ENCODE measurements at places on chromosomes 1 and 21. TPM values are rescaled to one million over a fixed set of nuclear protein-coding genes. Genes with fewer than 3 reads are reported as not detected.

GRCh38 chr1:193216920-193217319 is 30.5 kb upstream of the B3GALT2 start:
- no peaks in the 10 kb centered on the region for H3K27me3 ChIP-seq
- H3K27ac ChIP-seq = peak overlapping the region; percentile 70
- no peak overlapping the region for H3K4me3 ChIP-seq
- peak; percentile 85 for DNase-seq
- peaks cover 23% of the 10 kb centered on the region for H3K4me1 ChIP-seq
- no peaks in the 10 kb centered on the region for H3K36me3 ChIP-seq

GLIS1 gene
- 0.04 TPM for total RNA-seq

ITLN1 gene
- not detected for total RNA-seq

DNA sequence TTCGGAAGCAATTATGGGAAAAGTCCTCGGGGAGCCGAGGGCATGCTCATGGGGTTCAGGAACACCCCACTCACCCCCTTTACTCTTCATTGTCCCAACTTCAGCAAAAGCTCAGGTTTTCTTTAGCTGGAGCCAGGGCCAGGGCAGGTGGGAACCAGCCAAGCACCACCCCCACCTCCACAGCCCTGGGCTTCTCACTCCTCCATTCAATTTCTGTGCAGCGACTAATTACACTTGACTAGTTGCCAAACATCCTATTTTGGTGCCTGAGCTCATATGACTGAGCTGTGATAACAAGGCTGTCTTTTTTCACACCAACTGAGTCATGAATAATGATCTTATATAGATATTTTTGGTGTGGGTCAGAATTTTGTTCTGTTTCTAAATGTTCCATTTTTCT is 257.2 kb upstream of the AJAP1 start:
- no peaks in the 10 kb centered on the region for H3K36me3 ChIP-seq
- no peaks in the 10 kb centered on the region for H3K4me1 ChIP-seq
- H3K27ac ChIP-seq = no peak overlapping the region
- no peak overlapping the region for H3K4me3 ChIP-seq
- DNase-seq = no peak
- H3K27me3 ChIP-seq = no peaks in the 10 kb centered on the region

DNA sequence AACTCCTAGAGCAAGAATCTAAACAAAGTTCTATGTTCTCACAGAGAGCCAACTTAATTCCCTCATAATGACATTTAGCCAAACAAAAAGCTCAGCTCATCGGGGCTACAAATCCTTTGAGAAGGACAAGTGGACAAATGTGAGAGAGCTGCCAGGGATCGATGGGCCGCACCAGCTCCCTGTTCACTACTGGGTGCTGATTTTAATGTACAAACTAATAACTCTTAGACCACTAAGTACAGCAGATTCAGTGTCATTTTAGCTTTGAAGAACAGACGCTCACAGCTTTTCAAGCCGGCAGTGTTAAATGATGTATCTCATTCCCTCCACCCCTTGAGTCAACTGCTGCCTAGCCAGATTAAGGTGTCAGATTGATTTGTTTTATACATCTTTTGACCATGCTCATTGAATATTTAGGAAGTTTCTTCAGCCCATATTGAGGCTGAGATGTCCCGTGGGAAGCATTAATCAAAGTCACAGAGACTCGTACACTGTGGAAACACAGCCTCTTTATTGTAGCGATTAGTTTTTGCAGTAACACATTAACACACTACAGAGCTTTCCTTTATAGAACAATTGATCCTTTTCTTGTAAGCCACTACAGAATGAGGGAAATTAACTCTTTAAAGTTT is 21.1 kb downstream of the PROX1 start:
- no peaks in the 10 kb centered on the region for H3K36me3 ChIP-seq
- H3K27ac ChIP-seq = no peak overlapping the region
- H3K27me3 ChIP-seq = no peaks in the 10 kb centered on the region
- no peak for DNase-seq
- H3K4me3 ChIP-seq = no peak overlapping the region
- no peaks in the 10 kb centered on the region for H3K4me1 ChIP-seq

DNA sequence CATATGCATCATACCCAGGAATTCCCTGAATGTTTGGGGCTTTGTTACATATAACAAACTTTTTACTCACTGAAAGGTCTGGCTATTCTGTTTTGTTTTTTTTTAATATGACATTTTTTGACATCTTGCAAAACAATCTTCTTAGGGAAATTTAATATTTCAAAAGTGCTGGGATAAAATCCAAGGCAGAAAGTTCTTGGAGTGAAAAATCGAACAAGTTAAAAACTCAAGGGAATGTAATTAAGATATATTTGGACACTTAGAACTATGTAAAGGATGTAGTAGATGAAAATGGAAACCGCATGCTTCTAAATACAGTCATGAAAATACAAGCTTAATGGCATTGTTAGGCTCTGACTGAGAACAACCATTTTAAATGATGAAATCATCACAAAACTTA is 8.6 kb downstream of the CHODL start:
- no peaks in the 10 kb centered on the region for H3K27me3 ChIP-seq
- H3K4me3 ChIP-seq = no peak overlapping the region
- H3K27ac ChIP-seq = no peak overlapping the region
- DNase-seq = no peak
- H3K4me1 ChIP-seq = no peaks in the 10 kb centered on the region

WNT3A gene
- 0.12 TPM for total RNA-seq

GRCh38 chr1:227343206-227343605 is 24.9 kb upstream of the CDC42BPA start:
- no peaks in the 10 kb centered on the region for H3K4me1 ChIP-seq
- no peak overlapping the region for H3K4me3 ChIP-seq
- no peak for DNase-seq
- no peaks in the 10 kb centered on the region for H3K36me3 ChIP-seq
- H3K27me3 ChIP-seq = no peaks in the 10 kb centered on the region
- no peak overlapping the region for H3K27ac ChIP-seq

- no peaks in the 10 kb centered on the region for H3K27me3 ChIP-seq
- H3K4me1 ChIP-seq = no peaks in the 10 kb centered on the region
- no peak overlapping the region for H3K27ac ChIP-seq
- H3K36me3 ChIP-seq = no peaks in the 10 kb centered on the region
- no peak for DNase-seq
Observed at GRCh38 chr1:30660241-30660640, 63.1 kb downstream of the MATN1 start.

DNA sequence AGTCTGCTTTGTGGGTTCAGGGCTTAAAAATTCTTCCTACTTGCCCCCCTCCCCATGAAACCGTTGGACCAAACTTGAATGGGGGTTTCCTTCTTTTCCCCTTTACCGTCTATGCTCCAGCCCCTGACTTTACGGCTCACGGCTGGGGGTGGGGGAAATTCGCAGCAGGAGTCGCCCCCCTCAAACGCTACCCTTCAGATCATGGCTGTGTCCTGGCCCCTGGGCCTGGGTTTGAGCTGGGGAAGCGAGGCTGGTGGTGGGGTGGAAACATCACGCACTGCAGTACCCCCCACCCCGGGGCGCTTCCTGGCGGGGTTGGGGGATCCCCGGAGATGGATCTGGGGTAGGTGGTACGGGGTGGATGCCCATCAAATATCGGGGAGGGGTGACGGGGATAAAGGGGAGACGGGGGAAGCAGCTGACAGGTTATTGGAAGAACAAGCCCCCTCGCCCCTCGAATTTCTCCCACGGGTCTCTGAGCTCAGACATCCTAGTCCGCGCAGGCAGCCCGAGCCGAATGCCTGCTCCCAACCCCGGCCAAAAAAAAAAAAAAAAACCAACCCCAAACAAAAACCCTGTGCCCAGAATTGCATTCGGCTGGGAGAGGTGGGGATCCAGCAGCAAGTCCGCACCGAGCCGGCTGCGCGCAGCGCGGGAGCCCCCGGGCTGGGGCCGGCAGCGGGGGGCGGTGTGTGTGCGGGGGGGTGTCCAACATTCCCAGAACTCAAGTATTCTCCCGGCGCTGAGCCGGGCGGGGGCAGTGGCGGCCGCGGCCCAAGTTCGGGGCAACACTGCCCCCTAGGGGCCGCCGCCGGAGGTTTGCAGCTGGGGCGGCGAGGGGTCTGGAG is 59.0 kb upstream of the ACOT11 start:
- H3K4me1 ChIP-seq = peaks cover 32% of the 10 kb centered on the region
- peak; percentile 86 for DNase-seq
- H3K27ac ChIP-seq = peak overlapping the region; percentile 100
- no peaks in the 10 kb centered on the region for H3K36me3 ChIP-seq

B3GALT5 gene
- total RNA-seq = 31.7 TPM

DNA sequence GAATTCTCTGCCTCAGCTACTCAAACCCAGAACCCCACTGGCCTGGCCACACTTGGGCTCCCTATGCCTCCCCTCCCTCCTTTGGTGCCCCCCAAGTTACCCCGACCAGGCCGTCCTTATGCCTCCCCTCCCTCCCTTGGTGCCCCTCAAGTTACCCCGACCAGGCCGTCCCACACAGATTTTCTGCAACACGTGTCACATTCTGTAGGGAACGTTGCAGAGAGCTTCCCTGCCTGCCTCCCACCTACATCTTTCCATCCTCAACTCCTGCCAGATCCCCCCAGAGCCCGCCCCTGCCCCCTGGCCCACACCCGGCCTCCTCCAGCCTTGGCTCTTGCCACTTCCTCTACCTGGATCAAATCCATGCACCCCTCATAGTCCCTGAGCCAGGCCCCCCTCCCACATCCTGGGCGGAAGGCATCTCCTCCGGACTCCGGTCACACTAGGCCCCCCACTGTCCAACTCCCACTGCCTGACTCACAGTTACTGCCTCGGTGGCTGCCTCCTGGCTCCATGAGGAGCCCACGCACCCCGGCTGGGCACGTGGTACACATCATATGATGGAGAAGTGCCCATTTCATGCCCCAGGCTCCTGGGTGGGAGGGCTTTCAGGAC is 41.2 kb downstream of the KCNAB2 start:
- DNase-seq = no peak
- no peak overlapping the region for H3K4me3 ChIP-seq
- no peaks in the 10 kb centered on the region for H3K36me3 ChIP-seq
- H3K4me1 ChIP-seq = no peaks in the 10 kb centered on the region

IFNGR2 gene
- 21.9 TPM for total RNA-seq

DNA sequence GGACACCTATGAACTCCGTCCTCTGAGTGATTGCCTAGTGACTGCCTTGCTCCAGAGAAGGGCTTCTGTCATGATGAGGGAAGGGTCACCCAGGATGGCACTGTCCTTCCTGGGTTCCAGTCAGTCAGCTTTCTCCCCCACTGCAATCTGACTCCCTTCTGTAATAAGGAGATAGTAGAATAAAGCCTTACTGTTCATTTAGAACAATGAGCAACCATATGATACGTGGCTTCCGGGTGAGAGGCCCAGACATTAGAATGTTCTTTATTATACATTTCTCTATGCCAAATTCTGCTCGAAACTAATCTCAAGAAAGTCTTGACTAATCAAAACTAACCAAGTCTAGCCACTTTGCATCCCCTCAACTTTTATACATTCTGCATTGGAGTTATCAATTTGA is 8.5 kb upstream of the MTMR11 start:
- peaks cover 26% of the 10 kb centered on the region for H3K36me3 ChIP-seq
- no peak overlapping the region for H3K4me3 ChIP-seq
- H3K4me1 ChIP-seq = peaks cover 16% of the 10 kb centered on the region
- no peak for DNase-seq
- no peak overlapping the region for H3K27ac ChIP-seq
- H3K27me3 ChIP-seq = no peaks in the 10 kb centered on the region

RNF207 gene
- 2.9 TPM for total RNA-seq

YBX1 gene
- total RNA-seq = 1,282 TPM

C1orf94 gene
- total RNA-seq = 5.3 TPM

DNA sequence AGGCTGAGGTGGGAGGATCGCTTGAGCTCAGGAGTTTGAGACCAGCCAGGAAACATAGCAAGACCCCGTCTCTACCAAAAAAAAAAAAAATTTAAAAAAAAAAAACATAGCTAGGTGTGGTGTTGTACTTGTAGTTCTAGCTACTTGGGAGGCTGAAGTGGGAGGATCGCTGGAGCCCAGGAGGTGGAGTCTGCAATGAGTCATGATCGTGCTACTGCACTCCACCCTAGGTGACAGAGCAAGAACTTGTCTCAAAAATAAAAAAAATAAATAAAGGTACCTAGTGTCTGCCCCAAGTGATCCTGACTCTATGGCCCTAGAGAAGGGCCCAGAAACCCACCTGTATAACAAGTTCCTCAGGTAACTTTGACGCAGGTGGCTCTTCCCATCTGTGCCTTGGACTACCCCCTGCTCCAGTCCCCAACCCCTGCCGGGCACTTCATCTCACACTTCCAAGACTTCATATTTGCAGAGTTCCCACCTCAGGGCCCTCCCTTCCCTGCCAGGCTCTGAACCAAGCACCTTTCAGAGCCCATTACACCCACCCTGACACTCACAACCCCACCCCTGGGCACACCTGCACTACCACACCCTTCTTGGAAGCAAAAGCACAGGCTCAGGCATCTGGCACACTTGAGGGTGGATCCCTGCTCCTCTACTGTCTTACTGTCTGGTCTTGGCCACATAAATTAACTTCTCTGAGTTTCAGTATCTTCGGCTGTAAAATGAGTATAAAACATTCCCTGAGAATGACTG is 80.2 kb upstream of the KLHDC7A start:
- H3K4me3 ChIP-seq = no peak overlapping the region
- no peaks in the 10 kb centered on the region for H3K36me3 ChIP-seq
- H3K27me3 ChIP-seq = no peaks in the 10 kb centered on the region
- H3K4me1 ChIP-seq = peaks cover 14% of the 10 kb centered on the region
- H3K27ac ChIP-seq = no peak overlapping the region
- DNase-seq = no peak

VCAM1 gene
- not detected for total RNA-seq

DNA sequence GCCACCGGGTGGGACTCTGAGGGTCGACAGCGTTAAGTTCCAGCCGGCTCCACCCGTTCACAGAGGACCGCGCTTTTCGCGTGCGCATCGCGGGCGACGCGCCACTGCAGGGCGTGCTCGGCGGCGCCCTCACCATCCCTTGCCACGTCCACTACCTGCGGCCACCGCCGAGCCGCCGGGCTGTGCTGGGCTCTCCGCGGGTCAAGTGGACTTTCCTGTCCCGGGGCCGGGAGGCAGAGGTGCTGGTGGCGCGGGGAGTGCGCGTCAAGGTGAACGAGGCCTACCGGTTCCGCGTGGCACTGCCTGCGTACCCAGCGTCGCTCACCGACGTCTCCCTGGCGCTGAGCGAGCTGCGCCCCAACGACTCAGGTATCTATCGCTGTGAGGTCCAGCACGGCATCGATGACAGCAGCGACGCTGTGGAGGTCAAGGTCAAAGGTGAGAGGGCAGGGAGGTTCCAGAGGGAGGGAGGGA is 4.9 kb downstream of the BCAN start:
- H3K27ac ChIP-seq = no peak overlapping the region
- H3K4me1 ChIP-seq = peaks cover 8% of the 10 kb centered on the region
- no peaks in the 10 kb centered on the region for H3K36me3 ChIP-seq
- peaks cover 100% of the 10 kb centered on the region for H3K27me3 ChIP-seq
- peak overlapping the region; percentile 49 for H3K4me3 ChIP-seq
- DNase-seq = peak; percentile 60

Measured in GM23338 (cell line).